T-helper 17 cell (primary cell): ENCODE measurements at places on chromosomes 16 and 17.
A peak's percentile ranks its signal among the peaks of the same experiment; 100 is the strongest.

DNA sequence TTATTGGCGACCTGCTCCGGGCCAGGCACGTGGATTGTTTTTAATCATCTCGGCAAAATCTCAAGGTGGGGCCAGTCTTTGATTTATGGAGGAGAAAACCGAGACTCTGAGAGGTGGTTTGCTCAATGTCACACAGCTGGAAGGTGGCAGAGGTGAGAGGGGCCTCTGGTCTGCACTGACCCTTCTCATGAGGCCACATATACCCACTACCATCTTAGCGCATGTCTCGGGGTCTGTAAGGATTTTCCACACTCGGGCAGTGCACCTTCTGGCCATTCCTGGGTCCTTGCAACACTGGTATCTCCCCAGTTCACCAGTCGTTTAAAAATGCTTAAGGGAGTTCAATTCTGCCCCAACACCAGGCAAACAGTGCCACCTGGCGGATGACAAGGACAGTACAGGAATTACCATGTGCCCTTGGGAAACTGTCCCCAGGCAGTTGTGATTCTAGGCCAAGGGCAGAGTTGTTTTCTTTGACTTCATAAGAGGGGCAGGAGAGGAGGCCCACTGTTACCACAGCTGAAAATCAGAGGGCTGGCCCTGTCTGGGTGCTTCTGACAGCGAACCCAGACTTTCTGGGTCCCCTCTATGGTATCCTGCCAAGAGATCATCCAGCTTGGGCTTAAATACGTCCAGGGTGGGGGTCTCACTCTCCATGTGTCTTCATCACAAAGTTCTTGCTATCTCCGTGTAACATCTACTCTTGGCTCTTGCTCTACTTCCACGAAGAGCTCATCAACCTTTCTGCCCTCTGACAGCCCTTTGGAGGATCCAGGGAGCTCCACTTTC is 39.4 kb upstream of the RAI1 start:
- DNase-seq = peak; percentile 77

- DNase-seq = no peak
Measured at GRCh38 chr17:61143026-61143425, 256.6 kb upstream of the TBX2 start.

GRCh38 chr17:17938388-17939107 is 33.7 kb downstream of the TOM1L2 start:
- DNase-seq = no peak

- DNase-seq = no peak
Measured at GRCh38 chr17:77070888-77071279, 69.9 kb upstream of the SEC14L1 start.
